AG09309 (cell line): ENCODE measurements at places on chromosomes 12 and 14.
A peak's percentile ranks its signal among the peaks of the same experiment; 100 is the strongest.

DNA sequence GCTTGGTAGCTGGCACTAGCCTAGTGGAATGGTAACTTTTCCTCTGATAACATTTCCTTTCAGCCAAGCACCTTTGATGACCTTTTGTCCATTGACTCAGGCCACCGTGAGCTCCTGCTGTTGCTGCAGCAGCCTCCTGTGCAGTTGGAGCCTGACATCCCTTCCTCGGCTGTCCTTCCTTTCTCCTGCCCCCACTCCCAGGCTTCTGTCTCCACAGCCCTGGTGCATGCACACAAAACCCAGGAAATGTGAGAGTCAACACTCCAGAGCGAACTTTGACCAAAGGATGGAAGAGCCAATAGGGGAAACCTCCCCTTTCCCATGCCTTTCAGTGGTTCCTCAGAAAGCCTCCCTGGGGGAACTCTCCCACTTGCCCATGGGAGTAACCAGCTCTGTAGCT is 115.0 kb downstream of the TMEM260 start:
- no peak for DNase-seq

DNA sequence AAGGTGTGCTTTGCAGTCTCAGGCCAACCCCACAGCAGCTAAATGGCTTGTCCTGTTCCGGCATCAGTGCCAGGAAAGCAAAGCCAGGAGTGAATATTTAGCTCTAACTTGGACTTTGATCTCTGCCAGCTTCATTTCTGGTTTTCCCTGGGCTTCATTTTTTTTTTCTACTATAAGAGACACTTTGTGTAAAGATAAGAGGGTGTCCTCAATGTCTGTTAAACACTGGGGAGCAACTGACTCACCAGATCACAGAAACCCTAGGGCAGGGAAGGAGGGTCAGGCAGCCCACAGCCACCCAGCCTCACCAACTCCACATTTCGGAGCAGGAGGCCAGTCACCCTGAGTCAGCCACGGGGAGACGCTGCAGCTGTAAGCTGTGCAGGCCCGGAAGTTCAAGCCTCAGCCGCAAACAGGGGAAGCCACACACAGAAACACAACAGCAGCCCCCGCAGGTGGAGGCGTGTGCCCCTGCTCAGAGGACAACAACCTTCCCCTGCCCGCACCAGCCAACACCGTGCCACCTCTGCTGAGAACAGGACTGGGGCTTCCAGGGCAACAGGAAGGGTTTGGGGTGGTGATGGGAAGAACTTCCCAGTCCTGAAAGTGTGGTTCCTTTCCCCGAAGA is 6.3 kb downstream of the TNFRSF1A start:
- DNase-seq = no peak

DNA sequence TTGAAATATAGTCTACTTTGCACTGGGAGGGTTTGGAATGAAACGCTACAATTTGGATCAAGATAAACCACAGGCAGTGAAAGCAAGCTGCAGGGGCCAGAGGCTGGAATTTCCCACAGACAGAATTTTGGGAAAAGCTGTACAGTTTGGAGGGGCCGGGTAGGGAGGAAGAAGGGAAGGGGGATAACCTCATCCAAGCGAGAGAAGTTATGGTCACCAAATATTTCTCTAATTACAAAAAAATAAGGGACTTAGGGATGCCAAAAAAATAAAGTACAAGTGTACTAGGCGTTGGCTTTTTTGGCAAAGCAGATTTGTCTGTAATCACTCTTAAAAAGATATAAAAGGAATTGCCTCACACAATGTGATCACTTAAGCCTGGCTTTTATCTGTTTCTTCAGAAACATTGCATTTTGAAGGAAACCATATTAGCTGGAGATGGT is 31.2 kb upstream of the ADGRD1 start:
- no peak for DNase-seq

GRCh38 chr14:98170575-98170974 is 1101.4 kb downstream of the BCL11B start:
- no peak for DNase-seq

- no peak for DNase-seq
Observed at GRCh38 chr12:118590406-118591150, 214.2 kb downstream of the SUDS3 start.

- no peak for DNase-seq
Observed at GRCh38 chr12:8677362-8677761, 14.7 kb upstream of the MFAP5 start.

DNA sequence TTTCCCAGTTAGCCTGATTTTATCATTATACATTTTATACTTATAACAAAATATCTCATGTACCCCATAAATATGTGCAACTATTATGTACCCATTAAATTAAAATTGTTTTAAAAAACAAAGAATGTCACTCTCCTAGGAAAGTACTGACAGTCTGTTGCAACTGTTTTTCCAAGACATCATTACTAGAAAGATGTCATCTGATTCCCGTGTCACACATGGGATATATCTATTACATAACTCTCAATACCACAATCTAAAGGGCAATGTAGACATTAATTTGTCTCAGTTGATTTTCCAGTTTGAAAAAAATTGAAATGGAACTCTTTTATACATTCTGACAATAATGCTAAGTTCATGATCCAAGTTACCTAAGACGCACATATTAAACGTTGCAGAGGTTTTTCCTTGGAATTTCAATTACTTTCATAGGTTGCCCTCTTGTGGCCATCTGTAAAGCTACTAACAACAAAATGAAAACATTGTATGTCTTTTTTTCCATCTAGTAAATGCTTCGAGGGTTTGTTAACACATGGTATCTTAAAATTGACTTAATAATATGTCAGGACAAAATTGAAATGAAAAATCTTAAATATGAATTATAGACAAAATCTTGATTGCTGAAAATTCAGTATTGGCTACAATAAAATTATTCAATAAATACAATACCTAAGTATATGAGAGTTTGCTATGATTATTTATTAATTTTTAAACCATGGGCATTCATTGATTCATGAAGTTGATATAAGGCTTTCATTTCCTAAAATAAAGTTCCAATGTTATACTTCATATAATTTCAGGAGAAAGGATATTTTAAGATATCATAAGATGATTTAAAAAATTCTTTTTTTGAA is 131.6 kb downstream of the PPFIA2 start:
- peak; percentile 13 for DNase-seq

GRCh38 chr12:5388581-5389535 is 43.0 kb upstream of the NTF3 start:
- DNase-seq = peak; percentile 8

GRCh38 chr12:13100605-13100881 is 2.9 kb downstream of the GSG1 start:
- DNase-seq = no peak

GRCh38 chr12:11980115-11980514 is 90.6 kb upstream of the BCL2L14 start:
- no peak for DNase-seq

GRCh38 chr12:12181511-12181910 is 85.3 kb downstream of the LRP6 start:
- no peak for DNase-seq

DNA sequence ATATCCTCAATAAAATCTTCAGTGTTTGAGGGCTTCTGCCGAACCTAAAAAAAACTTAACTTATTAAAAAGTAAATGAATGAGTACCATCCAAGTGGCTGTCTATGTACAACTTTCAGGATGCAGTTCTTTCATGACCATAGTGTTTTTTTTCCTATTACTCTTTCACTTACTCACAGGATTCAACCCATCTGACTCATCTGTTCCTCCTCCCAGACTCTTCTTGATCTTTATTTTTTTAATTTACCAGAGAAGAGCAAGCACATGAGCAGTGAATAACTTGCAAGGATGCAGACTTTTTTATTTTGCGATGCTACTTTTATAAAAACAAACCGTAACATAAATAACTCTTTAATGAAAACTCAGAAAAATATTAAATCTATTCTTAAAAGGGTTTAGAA is 24.5 kb downstream of the RECQL start:
- DNase-seq = peak; percentile 25

DNA sequence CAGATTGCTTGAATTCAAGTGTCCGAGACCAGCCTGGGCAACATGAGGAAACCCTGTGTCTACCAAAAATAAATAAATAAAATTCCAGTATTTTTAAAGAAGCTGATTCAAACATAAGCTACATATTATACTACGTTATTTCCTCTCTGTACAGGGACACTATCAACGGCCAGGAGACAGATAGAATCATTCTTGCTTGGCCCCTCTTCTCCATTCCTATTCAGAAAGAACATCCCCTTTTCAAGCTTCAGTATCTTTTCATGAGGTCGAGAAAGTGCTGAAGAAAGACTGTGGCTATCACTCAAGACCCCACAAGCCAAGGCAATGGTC is 314 bp upstream of the DHRS7 start:
- DNase-seq = no peak

DNA sequence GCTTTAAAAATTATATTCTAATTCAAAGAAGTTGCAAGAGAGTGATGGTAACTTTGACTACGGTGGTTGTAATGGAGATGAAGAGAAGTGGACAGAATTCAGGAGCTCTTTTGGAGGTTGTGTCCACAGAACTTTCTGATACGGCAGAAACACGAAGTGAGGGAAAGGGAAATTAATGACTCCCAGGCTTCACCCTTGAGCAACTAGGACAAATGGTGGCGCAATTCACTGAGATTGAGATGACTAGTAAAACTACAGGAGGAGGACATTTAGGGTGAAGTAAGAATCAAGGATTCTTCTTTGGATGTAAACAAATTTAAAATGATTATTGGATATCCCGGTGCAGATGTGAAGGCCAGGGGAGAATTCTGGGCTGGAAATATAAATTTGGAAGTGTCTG is 212.6 kb downstream of the PTPRO start:
- DNase-seq = no peak

- DNase-seq = no peak
Observed at GRCh38 chr12:31929027-31929526, 30.1 kb upstream of the RESF1 start.

DNA sequence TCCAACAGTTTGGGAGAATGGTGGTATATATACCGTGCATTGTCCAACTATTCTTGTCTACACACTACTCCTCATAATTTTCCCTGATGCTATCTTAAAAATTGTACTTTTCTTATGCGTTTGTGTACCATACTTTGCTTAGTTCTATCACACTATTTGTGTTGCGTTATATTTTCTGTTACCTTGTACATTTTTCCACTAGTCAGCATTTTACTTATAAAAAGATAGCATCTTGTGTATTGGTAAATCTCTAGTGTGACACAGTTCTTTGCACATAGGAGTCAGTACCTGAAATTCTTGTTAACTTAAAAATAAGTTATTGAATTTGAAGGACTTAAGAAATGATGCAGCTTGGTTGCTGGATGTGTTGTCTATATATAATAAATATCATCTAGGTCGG is 201.8 kb upstream of the LMO3 start:
- DNase-seq = no peak

GRCh38 chr14:65072256-65072655 is 30.1 kb downstream of the MAX start:
- no peak for DNase-seq

DNA sequence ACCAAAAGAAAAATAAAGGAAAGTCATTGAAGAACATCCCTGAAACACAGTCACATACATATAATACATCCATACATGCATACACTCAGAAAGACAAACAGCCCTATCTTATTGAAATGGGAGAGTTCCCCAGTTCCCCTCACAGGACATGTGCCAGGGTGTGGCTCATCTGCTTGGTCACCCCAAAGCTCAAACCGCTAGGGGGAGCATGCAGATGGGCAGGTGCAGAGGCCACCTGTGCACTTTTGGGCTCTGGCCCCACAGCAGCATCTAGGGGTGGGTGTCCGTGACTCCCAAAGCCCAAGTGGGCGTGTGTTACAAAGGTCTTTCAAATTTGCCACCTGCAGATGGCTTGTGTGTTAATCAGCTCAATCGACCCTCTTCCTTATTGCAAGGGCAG is 75.2 kb downstream of the CMAS start:
- no peak for DNase-seq

DNA sequence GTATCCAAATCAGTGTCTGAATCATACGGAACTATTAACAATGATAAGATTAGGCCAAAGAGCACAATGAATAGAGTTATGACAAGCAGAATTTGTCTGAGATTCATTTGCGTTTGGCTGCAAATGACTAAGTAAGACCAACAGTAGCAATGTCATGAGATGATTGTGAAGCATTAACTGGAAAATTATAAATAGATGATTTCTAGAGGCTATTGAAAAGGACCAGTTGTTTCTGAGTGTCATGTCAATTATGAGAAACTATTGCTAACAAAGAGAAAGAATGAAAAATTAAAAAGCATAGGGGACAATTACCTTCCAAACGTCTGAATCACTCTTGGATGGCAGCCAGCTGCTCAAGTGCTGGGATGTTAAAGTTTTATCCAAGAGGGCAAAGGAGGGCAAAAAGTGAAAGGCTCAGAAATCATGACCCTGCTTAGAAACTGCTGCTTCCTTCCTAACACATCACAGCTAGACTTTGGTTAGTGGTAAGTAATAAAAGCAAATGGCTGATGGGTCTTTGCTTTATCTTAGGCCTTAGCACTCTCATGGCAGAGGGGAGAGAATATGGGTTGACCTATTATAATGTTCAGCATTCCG is 89.0 kb downstream of the AKAP6 start:
- no peak for DNase-seq

- peak; percentile 67 for DNase-seq
Observed at GRCh38 chr12:100576331-100577036, 3.0 kb downstream of the GAS2L3 start.
